ENCODE measurements at places on chromosomes 5 and 9.

DNA sequence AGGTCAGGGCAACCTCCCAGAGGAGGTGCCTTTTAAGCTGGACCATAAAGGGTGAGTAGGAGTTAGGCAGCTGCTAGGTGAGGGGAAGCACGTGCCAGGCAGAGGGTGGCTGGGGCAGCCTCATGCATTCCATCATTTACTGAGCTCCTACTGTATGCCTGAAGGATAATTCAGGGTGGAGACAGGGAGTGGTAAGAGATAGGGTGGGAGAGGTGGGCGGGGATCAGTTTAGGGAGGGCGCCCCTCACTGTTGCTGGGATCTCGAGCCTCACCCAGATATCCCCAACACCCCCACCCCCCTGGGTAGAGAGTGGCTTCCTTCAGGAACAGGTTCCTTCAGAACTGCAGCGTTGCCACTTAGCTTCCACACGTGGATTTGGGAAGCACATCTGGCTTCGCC, 74.5 kb upstream of the ASS1 start:
- DNase-seq, result no peak

DNA sequence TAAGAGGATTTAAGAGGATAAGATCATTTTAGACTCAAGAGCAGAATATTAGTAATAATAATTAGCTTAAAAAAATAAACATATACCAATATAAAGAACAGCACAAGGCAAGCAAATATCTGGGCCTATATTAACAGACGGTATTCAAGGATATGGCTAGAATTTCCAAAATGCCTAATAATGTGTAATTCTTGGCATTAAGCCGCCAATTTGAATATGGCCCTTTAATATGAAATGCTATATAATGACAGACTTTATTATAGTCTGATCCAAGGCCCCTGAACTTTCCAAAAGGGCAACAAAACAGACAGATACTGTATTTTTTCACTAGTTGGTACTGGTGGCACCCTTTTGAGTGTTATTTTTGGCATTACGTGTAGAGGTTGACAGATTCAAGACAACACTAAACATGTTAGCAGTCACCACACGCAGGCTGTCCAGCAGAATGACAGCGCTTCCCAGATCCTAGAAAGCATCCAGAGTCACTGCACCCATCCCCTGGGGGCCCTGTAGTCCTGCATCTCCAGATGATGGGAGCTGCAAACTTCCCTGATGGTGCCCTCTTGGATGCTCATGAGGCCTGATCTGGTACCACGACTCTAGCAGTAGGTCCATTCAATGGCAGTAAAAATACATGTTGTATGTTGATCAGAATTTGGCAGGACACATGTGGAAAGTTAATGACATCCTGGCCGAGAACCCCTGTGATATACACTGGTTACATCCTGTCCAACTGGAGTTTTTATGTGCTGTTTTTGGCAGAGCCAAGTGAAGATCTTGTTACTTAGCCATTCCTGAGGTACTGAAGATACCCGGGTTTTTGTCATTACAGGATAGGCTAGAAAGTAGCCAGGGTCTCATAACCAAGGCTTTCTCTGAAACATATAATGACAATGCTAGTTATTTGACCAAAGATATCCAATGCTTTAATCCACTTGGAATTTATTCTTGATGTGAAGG, 1.7 kb upstream of the ABL1 start:
- DNase-seq, result no peak

GRCh38 chr9:117160254-117160653, 254.6 kb downstream of the ASTN2 start:
- DNase-seq, result no peak

GRCh38 chr5:174165406-174165805, 119.9 kb downstream of the NSG2 start:
- no peak for DNase-seq

GRCh38 chr5:141258464-141258863, 13.3 kb downstream of the PCDHB15 start:
- no peak for DNase-seq

DNA sequence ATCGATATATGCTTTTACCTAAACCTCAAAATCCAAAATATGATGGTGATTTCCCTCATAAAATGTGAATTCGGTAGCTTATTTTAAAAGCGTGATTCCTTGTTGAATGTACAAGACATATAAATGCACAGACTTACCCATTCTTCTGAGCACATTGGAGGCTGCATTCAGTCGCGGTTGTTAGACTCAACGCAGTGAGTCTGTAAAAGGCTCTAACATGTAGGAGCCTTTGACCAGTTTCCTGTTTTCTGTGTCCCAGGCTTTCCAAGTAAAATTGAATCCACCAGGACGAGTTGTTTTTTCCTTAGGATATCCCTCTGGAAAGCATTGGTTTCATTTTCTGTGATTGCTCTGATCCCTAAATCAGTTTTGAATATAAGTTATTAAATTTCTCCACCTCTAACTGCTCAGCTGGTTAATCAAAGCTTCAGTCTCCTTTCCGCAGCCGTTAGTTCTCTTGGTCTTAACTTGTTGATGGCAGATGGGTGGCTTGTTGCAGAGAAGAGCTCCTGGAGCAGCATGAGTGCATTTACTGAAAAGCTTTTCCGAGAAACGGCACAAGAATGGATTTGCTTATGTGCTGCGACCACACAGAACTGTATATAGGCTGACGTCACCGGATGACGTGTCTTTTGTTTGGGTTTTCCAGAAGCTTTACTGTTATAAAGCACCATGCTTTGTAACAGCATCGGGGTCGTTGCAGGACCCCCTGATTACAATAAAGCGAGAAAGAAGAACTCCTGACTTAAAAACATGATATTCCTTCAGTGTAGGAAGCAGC, at the start of gene LRRTM2:
Gene LRRTM2 (minus strand): TSS at position 565 of the 781 bp plus-strand sequence. CDS start 424 bp downstream, at position 141.
- peak; percentile 49 for DNase-seq

- DNase-seq, result no peak
Observed at GRCh38 chr5:76371960-76372322, 31.1 kb upstream of the IQGAP2 start.

GRCh38 chr5:150376799-150377771, 19.6 kb downstream of the TCOF1 start:
- DNase-seq, result no peak

DNA sequence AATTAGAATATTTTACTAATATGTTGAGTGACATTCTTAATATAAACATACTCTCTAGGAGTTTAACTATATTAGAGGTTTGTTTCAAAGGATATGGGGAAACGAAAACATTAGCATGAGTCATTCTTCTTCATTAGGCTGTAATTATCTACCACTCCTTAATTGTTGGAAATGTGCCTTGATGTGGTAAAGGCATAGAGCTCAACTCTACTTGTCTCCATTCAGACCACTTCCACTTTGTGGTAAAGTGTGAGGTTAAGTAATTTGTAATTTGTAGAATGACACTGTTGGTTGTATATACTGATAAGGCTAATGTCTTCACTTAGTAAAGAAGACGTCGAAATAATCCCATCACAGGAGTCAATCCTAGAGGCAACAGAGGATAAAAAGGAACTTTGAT, 58.1 kb downstream of the HAPLN1 start:
- DNase-seq, result no peak

All from DMS79 treated with DMSO at 0.1 percent for 48 hours (cell line).